Stimulated activated memory B cell treated with anti-CD40 and anti-IgM and Interleukin-4, amounts not matched to agents 10 μg/mL and 1 μg/mL and 100 μg/mL, for 72 hours (primary cell): ENCODE measurements at places on chromosomes 3 and 15.

DNA sequence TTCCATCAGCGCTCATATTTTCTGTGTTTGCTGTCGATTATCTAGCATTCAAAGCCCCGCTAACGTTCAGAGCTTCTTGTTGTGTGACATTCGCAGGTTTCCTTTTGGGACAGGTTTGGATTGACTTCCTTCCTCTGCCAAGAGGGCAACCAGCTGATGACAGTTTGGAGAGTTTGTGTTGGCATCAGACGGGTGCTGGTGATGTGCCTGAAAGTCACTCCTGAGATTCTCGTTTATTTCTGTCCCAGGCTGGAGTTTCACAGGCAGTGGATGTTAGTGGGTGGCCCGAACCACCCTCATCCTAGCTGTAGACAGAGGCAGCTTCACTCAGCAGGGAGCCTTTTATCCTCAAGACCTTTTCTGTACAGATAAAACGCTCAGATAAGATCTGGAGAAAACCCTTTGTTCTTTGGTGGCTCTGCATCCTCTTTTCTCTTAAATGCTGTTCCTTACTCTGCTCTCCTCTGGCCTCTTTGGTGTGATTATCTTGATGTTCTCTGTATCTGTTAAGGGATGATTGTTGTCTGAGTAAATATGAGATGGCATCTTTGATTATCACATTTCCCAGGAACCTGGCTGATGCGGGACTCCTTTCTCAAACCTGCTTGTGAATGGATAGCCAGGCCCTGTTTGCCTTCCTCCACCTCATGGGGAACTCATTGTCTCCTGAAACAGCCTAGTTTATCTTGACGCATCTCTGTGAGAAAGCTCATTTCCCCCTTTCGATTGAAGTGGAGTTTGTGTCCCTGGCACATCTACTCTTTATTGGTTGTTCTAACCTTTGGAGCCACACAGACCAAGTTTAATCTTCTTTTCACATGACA, 35.9 kb downstream of the CGNL1 start:
- ATAC-seq = no peak

DNA sequence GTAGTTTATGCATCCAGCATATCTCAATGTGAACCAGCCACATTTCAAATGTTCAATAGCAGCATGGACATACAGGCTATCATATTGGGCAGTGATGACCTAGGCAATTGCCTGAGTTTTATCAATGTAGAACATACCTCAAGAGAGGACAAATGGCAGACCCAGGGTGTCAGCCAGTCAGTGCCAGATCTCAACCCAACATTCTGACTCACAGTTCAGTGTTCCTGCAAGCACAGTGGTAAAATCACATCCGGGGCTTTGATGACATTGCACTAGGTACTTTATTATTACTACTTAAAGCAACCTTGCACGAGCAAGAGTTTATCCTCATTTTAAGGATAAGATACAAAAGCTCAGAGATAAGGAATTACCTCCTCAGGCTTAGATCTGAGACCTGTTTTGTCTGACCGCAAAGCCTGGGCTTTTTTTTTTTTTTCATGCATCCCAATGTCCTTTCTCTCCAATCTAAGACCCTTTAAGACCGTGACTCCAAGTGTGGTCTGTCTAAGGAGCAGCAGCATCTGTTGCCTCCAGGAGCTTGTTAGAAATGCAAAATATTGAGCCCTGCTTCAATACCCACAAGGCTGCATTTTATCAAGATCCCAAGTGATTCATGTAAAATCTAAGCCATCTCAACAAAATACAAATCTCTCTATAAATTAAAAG, 60.1 kb downstream of the SLC12A1 start:
- no peak for ATAC-seq

DNA sequence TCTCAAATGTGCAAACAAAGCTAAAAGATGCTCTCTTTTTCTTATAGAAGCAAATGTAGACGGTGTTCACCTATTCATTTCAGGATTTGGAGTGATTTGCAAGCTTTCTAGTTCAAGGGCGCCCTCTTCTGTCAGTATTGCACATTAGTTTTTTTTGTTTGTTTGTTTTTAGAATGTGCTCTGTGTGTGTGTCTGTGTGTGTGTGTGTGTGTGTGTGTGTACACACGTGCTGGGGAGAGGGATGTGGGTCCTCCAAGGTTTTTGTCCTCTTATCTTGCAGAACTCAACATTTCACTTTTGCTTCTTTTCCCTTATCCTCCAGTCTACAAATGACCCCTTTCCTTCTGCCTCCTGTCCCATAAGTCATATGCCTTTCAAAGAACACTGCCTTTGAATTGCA, 23.5 kb downstream of the DNAH1 start:
- peak; percentile 67 for ATAC-seq

DNA sequence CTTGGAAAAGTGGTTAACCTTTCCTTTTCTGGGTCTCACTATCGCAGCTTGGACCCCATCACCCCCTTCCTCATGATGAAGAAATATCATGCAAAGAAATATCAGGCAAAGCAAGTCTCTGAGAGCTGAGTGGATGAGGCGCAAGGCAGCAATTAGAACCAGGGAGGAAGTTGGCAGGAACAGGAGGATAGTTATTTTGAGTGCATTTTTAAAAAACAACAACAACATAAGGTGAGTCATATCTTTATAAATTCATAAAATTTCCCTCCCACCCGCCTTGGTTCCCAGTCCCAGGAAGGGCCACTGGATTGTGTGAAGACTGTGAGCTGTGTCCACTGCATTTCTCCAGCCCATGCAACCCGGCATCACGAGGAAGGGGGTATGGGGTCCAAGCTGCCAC, 316.9 kb upstream of the TLE3 start:
- no peak for ATAC-seq

- ATAC-seq = no peak
These were observed 330.5 kb upstream of the KCNMB2 start for GRCh38 chr3:178205740-178206139.

DNA sequence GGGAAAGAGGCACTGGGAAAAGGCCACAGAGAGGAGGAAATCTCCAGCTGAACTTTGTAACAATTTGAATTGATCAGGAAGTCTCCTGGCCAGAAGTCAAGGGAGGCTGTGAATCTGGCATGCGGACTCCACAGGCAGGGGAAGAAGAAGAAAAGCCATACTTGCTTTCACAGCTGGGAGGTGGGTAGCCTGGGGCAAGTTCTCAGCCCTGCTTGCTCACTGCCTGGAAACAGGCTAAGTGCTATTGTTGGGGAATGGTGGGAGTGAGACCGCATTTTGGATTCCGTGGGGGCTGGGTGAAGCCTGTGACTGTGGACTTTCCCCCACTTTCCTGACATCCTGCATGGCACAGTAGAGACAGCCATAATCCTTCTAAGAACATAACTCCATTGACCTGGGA, 168.8 kb upstream of the CD96 start:
- no peak for ATAC-seq

GRCh38 chr3:115704661-115705338, 81.5 kb downstream of the GAP43 start:
- peak; percentile 72 for ATAC-seq

- no peak for ATAC-seq
These were observed 1.0 kb downstream of the MAPKAPK3 start for GRCh38 chr3:50617911-50618481.

DNA sequence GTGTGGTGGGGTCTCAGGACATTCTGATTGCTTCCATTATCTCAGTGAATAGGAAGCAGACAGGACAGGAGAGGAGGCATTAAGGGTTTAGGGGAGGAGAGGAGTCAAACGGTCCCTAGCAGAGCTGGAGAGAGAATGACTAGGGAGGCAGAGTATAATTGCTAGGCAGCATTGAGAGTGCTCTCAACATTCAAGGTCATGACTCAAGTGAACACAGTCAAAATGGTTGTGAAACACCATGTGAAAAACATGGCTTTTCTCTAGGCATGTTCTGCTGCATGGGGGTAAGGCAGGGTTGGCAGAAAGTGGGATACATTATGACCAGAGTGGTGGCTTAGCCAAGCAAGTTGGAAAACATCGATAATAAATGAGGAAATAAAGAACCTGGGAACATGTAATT, 19.5 kb upstream of the HRH1 start:
- ATAC-seq = peak; percentile 12

DNA sequence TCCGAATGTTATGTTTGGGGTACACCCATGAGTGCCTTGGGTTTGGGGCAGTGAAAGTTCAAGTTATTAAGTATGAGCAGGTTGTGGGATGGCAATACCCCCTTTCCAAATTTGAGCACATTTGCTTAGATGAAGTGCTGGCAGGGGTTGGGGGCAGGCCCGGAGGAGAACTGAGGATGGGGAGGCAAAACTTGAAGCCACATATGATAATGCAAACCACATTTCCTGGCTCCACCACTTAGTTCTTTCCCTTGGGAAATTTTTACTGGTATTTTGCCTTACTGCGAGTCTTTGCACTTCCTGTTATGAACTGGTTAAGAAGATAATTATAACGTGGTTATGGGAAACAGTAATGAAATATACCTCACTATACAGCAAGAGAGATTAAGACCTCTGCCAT, 336.0 kb upstream of the ONECUT1 start:
- no peak for ATAC-seq

DNA sequence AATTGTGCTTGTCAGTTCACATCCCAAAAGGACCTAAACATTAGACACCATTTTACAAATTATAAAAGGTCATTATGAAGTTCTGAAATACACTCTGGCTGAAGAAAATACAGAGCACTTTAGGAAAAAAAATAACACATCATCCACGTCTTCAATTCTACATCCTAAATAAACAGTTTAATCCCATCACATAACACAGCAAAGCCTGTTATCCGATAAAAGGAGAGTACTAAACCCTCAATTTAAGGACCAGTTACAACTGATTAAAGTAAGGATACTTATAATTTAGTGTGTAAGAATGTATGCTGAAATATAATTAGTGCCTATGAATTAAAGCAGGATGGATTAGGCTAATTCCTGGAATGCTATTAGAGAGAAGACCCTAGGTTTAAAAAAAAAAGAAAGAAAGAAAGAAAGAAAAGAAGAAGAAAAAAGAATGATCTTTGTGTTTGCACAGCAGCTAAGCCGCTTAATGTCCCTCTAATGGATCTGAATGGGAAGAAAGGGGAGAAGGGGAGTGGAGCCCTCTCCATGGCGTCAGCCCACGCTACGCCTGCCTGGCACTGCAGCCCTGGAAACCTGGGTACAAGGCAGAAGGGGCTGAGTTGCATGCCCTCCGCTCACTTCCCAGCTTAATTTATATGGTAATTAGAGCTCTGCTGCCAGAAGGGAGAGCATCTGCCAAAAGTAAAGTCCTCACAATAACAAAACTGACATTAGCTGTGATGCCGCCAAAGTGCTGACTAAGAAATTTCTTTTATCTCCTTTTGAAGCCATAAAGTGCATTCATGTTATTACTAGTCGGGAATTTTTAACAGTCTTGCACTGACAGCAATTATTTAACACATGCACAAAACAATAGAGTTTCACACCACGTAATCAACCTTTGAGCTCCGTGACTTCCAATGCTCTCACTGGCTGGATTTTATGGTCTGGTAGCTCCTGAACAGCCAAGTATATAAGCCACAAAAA, 90.0 kb downstream of the FSIP1 start:
- no peak for ATAC-seq

- no peak for ATAC-seq
These were observed 982.2 kb upstream of the SEMA6D start for GRCh38 chr15:46735115-46735514.
